Activated T-cell treated with anti-CD3 and anti-CD28 coated beads, Interleukin-2, amount 50 U/mL, for 72 hours (primary cell): ENCODE measurements at places on chromosomes 1 and 21. TPM values are rescaled to one million over a fixed set of nuclear protein-coding genes. Genes with fewer than 3 reads are reported as not detected.

The PRKCZ gene
- total RNA-seq: 16.8 TPM

The TGFB2 gene
- not detected for total RNA-seq

The ALDH4A1 gene
- 13.1 TPM for total RNA-seq

The NR1I3 gene
- total RNA-seq: not detected

The ERVH48-1 gene
- total RNA-seq: 0.25 TPM

The FCRL4 gene
- total RNA-seq: not detected

The TXNDC12 gene
- total RNA-seq: 50.5 TPM

The FCRLB gene
- total RNA-seq: 0.43 TPM

The RAD54L gene
- 33.1 TPM for total RNA-seq
